ENCODE measurements at places on chromosomes 16 and 17.

- no peak for DNase-seq
Measured at GRCh38 chr16:3922241-3922640, 41.7 kb upstream of the CREBBP start.

GRCh38 chr17:29629839-29630238, 7.1 kb upstream of the CORO6 start:
- DNase-seq = no peak

- DNase-seq = peak; percentile 43
Measured at GRCh38 chr17:52140601-52141000, 17.9 kb downstream of the CA10 start.

DNA sequence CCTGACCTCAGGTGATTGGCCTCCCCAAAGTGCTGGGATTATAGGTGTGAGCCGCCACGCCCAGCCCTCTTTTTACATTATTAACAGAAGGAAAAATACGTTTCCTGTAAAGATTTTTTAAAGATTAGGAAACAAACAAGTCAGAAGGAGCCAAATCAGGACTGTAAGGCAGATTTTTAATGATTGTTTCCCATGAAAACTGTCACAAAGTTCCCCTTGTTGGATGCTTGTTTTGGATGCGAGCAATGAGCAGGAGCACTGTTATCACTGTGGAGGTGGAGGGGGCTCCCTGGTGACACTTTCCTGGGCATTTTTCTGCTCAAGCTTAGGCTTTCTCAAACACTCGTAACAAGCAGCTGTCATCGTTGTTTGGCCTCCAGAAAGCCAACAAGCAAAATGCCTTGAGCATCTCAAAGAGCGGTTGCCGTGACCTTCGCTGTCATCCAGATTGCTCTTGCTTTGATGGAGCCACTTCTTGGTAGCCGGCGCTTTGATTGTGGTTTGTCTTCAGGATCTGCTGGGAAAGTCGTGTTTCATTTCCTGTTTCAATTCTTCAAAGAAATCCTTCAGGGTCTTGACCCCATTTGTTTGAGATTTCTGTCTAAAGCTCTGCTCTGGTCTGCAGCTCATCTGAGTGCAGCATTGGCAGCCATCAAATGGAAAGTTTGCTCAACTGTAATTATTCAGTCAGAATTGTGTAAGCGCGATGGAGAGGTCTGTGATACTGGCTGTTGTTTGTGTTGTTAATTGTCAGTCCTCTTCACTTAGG, 128.7 kb downstream of the RPTOR start:
- no peak for DNase-seq

GRCh38 chr17:74842599-74843351, 16.9 kb downstream of the GRIN2C start:
- DNase-seq = peak; percentile 75

DNA sequence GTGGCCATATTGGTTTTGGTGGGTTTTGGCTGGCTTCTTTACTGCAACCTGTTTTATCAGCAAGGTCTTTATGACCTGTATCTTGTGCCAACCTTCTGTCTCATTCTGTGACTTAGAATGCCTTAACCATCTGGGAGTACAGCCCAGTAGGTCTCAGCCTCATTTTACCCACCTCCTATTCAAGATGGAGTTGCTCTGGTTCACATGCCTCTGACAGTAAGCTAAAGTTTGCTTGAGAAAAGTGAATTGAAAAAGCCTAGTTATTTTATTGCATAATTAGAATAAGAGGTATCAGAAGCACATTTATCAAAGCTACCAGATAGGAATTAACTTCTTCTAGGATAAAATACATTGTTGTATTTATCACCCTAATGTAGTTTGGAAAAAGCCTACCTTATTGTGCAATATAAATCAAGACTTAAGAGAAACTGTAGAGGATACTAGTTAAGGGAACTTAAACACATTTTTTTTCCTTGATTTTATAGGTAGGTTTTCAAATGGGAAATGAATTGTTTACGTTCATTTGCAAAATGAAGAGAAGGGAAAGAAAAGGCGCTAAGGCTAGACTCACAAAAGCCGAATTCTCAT, 202.3 kb upstream of the KCNJ16 start:
- no peak for DNase-seq

DNA sequence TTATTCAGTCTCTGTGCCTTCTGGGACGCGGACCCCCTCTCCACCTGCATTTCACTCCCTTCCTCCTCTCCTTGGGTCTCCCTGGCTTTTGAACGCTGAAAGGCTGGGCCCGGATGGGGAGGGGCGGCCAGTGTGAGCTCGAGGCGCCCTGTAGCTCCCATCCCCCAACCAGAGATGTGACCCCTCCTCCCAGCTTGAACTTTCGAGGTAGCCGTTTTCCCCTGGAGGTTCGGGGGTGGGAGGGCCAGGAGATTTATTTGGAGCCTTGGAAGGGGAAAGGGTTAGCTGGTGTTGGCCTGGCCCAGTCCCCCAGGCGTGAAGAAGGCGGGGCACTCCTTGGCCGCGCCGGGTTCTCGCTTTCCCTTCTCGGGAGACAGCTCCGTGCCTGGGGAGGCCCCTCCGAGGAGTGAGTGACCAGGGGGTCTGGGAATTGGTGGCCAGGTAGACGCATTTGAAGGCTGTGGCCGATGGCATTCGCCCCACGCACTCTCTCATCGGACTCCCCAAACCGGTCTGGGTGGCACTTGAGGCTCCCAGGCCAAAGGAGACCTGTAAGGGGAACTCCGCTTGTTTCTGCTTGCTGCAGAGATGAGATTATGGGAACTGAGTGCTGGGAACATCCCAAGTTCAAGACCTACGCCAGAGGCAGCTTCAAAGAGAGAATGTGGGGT, 942 bp downstream of the LDAF1 start:
- no peak for DNase-seq

GRCh38 chr17:49976163-49976827, 7.3 kb downstream of the DLX4 start:
- peak; percentile 35 for DNase-seq

DNA sequence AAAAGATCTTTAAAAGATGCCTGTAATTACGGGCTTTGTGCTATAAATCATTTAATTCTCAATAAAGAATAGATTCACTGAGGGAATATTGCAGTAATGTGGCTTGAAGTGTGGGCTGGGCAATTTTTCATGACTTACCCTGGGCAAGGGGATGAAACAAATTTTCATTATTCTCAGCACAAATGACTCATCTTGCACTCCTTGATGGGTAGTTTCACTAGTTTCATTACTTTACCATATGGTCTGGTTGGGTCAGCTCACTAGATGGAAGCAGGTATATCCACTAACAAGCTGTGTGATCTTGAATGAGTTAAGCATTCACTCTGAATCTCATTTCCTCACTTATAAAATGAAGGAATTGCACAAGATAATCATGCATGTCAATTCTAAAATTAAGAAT, 234.3 kb downstream of the ABCC12 start:
- no peak for DNase-seq

DNA sequence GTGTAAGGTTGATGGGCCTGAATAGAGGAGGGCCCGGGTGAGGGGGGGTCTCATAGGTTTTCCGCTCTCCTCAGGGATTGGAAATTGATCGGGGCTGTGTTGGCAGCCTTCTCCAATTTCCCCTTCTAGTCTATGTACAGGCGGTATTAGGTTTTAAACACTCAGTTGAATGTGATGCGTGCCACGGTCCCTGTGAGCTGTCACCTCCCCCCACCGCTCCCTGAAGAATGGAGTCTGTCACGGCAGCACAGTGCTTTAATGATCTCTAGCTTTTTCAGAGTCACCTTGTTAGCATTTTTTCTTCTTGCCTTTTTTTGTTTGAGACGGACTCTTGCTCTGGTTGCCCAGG, 800 bp downstream of the COX4I1 start:
- no peak for DNase-seq

DNA sequence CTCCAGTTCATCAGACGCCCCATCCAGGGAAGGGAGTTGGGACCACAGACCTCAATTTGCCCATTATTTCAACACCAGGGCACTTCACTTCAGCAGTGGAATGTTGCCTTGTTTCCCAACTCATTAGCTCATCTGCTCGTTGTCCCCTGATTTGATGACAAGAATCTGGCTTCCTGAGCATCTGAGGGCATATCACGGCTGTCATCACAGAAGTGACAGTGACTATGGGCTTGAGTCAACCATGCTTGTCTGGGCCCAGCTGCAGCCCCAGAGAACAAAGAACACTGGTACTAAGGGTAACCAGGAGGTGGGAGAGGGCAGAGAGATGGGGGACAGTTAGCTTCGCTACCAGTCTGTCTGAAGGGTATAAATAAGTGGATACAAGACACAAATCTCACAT, 266.0 kb upstream of the SDK2 start:
- no peak for DNase-seq

GRCh38 chr17:6496640-6497441, 52.6 kb downstream of the PIMREG start:
- peak; percentile 40 for DNase-seq

DNA sequence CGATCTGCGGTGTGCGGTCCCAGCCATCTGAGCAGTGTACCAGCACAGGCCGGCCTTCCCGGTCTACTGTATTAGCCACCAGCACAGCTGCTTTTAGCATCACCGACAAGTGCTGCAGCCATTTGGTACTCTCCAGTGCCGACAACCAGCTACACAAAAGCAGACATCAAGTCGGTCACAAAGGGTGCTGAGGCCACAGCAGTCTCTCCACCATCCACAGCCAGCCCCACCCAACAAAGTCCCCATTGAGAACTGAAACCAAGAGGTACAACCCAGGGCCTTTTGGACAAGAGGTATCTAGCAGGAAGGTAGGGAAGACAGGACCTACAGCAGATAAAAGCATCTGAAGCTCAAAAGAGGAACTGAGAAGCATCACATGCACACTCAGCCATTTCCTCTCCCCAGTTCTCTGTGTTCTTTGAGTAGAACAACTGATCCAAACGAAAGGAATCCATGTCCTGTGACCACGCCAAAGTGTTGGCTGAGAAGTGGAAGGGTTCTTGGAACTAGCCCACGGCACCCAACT, 9.5 kb downstream of the MTMR4 start:
- DNase-seq = no peak

GRCh38 chr16:52022177-52022576, 524.8 kb downstream of the TOX3 start:
- DNase-seq = no peak

GRCh38 chr16:57185446-57185944, 344 bp downstream of the PSME3IP1 start:
- DNase-seq = peak; percentile 20

GRCh38 chr17:41695954-41696757, 7.5 kb downstream of the EIF1 start:
- DNase-seq = peak; percentile 70

DNA sequence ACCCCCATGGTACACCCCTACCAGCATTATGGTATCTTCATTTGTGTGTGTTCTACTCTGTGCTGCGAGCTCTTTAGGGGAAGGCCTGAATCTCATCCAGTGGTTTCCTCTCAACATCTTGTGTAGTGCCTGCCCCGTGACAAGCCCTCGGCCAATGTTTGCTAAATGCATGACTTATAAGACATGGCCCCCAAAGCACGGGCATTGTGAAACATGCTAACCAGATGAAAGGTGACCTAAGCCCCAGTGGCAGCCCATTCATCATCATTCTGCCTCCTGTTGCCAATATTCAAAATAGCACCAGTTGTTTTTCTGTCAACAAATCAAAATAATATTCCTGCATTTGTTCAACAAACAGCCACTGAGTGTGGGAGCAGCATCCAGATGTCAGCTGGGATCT, 108.8 kb upstream of the HSBP1 start:
- DNase-seq = no peak

DNA sequence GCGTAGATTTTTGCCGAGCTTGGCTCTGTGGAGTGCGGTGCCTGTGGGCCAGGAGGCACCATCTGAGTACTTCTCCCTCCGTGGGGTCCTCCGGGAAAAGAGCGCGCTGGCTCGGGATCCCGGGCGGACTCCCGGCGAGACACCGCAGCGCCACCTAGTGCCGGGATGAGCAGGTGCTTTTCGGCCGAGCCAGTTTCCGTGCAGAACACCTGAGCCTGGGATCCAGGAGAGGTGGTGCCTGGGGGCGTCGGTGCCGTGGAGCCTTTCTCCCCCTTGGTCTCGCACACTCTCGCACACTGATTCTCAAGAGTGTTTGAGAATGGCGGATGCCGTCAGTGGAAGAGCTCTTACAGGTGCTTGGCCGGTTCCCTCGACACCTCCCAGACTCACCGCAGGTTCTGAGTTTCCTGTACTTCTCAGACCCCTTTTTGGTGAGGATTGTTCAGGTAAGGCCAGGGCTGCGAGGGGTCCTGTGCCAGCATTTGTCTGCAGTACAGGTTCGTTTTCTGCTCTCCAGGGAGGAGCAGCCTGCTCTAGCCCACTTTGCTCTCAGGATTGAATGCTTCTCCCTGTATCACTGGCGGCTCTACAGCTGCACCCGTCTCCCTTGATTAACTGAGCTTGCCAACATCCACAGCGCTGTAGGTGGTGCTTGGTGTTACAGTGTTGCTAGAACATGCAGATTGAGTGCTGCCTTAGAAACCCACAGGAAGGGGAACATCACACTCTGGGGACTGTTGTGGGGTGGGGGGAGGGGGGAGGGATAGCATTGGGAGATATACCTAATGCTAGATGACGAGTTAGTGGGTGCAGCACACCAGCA, 23.3 kb downstream of the TBCD start:
- DNase-seq = no peak

- peak; percentile 73 for DNase-seq
Measured at GRCh38 chr17:73998653-73999645, 204.5 kb upstream of the RPL38 start.

GRCh38 chr17:49369089-49369488, 7.0 kb upstream of the ZNF652 start:
- DNase-seq = no peak

GRCh38 chr17:69592692-69593350, 178.3 kb downstream of the MAP2K6 start:
- no peak for DNase-seq

GRCh38 chr16:47045459-47045858, 72.0 kb upstream of the DNAJA2 start:
- DNase-seq = no peak

DNA sequence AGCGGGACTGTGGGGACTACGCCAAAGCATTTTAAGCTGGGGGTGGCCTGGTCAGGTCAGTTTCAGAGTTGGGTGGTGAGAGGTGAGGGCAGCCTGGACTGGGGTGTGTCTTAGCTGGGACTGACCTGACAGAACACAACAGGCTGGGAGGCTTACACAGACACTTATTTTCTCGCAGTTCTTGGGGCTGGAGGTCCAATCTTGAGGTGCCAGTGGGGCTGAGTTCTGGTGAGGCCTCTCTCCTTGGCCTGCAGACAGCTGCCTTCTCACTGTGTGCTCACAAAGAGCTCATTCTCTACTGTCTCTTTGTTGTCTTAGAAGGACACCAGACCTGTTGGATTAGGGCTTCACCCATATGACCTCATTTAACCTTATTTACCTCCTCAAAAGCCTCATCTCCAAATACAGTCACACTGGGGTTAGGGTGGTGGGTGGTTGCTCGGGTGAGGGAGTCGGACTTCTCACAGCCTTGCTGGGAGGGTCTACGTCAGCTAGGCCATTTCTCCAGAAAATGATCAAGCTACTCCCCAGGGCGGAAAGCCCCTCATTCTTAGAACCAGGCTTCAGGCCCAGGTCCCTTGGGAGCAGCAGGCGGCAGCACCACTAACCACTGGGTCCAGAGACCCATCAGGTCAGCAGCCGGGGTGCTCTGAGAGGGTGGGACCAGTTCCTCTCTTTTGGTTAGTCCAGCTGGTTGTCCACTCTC, 149.3 kb downstream of the RAB11FIP4 start:
- DNase-seq = no peak
